ENCODE measurements at places on chromosomes 5 and 9.
A peak's percentile ranks its signal among the peaks of the same experiment; 100 is the strongest.

DNA sequence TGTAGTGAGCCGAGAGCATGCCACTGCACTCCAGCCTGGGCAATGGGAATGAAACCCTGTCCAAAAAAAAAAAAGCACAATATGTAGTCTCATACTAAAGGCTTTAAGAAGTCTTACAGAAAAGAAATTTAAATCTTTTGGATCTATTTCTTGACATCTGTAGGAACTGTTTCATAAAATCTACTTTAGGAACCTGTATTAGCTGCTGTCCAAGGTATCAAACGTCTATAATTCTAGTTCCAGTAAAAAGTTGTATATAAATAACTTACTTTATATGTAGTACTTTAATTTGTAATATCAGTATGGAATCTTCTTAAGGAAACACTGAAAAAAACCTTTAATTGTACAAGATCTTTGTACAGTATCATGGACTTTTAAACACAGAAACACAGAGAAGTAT is 106.8 kb upstream of the RASGRF2 start:
- DNase-seq = no peak

DNA sequence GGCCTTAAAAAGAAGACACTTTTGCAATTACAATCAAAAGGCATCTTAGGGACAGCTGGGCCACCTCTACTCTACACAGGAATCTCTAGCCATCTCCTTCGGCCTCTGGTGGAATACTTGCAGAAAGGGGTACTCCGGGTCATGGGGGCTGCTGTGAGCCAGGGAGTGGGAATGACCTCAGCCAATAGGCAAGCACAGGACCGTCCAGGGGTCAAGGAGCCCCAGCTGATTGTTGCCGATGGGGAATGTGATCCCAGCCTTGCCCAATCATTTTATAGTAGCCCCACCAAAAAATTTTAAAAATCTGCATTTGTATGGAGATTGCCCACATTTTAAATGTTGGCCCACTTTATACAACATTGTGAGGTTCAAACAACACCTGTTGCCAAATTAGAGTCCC is 16.9 kb upstream of the SLC36A3 start:
- no peak for DNase-seq

GRCh38 chr9:125748446-125749099 is 1.4 kb downstream of the PBX3 start:
- DNase-seq = peak; percentile 6

DNA sequence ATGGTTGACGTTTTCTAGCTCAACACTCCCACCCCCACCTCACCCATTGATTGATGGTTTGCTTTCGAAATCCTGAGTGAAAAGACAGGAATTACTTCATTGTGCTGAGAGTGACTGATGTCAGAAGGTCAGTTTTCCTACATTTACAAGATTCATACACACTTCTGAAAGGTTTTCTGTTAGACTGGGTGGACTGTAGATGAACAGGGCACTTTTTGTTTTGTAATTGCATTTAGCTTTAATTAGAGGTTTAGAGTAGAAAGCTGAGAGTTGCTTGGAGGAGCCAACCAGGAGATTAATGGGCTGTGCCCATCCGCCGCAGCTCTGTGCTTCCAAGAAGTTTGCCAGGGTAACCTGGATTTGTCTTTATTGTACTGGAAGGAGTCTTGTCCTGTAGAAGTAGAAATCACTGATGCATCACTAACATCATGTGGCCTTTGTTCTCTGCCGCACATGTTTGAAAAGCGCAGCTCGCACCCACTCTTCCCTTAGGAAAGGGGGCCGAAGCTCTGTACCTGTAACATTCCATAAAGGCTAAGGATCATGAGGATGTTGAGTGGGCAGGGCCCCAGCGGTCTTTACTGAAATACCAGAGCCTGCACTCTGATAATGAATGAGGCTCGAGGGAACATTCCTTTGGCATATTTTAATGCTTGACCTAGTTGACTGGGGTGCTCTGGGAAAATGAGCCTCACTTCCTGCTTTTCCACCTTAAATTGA is 267.6 kb upstream of the DMRT1 start:
- DNase-seq = no peak

- DNase-seq = no peak
Observed at GRCh38 chr5:133455676-133456075, 156.7 kb downstream of the FSTL4 start.

- no peak for DNase-seq
Observed at GRCh38 chr5:166356096-166356495, 1935.3 kb upstream of the WWC1 start.

GRCh38 chr5:71907001-71907588 is 188.0 kb downstream of the CARTPT start:
- DNase-seq = no peak

DNA sequence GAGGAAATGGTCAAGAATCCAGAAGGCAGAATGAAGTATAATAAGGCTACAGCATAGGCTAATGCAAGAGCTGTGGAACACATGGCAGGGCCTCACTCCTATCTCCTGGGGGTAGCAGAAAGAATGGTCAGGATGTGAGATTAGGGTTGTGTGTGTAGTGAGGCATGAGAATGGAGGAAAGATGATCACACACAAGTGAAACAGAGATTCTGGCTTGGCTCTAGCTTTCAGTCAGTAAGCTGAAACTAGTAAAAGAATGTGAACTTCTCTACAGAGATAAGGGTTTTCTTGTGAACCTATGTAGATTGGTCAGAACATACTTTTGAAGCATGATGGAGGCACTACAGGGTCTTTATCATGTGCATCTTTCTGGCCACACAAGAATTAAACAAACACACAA is 298.8 kb downstream of the ASTN2 start:
- DNase-seq = no peak

DNA sequence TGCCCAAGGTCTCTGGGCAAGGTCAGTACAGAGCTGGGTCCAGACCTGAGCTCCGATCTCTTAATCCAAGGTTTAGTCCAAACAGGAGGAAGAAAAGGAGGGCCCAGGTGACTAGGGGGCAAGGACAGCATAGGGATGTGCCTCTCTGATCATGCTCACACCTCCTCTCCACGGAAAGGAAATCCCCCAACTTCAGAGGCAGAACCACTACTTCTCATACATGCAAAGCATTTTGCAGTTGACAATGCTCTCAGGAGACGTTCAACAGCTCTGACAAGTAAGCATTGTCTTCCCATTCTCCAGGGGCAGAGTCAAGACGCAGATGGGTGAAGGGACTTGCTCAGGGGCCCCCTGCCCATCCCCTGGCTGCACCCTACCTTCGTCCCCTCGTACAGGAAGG is 8.7 kb upstream of the CORO2A start:
- DNase-seq = no peak

DNA sequence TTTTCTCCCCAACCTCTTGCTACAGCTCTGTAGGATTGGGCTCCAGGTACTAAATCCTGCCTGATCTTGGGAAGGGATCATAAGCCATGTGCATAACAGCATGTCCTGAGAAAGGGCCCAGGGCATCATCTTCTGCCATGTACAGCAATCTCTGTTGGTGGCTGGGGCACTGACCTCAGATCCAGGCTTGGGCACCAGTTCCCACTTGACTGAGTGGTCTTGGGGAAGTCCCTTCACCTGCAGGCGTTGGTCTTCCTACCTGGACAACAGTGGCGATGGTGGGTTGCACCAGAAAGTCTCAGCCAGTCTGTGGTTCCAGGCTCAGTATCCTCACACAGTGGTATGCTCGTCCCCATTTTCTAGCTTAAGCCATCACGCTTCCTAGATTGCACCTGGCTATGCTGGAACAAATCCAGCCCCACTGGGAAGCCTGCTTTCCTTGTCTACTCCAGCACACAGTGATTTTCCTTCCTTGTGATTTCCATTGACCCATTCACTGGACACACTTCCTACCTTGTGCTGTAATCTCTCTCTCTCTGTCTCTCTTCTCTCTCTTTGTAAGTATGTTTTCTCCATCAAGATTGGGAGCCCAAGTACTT is 121.7 kb upstream of the PITX1 start:
- DNase-seq = no peak

DNA sequence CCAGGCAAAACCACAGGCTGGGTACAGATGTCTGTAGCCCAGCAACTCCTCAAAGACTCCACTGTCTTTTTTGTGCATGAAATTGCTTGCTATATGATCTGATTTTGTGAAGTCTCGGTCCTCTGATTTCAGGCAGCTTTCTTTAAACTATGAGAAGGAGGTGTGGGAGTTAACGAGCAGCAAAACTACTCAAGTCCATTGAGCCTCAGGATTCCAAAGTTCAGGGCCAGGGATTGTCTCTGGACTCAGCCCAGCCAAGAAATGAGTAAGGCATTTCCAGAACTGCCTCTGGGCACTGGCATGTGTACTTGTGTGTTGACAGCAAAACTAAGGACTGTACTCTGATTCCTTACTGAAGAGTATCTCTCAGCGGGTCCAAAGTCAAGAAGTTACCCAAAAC is 53.4 kb upstream of the GLIS3 start:
- DNase-seq = no peak

DNA sequence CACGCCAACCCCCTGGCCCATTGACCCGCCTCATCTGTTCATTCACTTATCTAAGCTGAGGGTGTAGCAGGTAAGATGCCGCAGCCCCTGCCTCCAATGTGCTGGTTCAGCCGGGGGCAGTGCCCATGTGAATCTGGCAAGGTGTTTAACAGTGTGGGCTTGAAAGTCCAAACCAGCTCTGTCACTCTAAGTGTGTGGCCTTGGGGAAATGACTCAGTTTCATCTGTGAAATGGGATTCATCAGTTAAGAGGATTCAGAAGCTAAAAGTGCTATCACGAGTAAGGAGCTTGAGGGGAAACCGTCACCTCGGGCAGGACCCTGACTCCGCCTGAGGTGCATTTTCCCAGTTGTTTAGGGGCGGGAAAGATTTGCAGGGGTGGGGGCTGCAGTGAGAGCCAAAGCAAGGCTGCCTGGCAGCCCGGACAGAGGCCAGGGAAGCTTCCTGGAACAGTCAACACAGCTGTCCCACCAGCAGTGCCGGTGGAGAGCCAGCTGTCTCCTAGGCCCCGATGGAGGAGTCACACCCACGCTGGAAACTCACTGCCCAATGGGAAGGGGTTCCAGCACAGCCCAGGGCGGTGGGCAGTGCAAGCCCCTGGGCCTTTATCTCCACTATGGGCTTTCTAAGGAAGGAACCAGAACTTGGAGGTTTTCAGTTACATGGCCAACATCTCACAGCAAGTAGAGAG is 9.7 kb upstream of the URM1 start:
- no peak for DNase-seq

- no peak for DNase-seq
Observed at GRCh38 chr5:140361901-140362300, 1.9 kb downstream of the SLC4A9 start.

GRCh38 chr5:142874540-142874939 is 104.4 kb downstream of the ARHGAP26 start:
- DNase-seq = no peak

DNA sequence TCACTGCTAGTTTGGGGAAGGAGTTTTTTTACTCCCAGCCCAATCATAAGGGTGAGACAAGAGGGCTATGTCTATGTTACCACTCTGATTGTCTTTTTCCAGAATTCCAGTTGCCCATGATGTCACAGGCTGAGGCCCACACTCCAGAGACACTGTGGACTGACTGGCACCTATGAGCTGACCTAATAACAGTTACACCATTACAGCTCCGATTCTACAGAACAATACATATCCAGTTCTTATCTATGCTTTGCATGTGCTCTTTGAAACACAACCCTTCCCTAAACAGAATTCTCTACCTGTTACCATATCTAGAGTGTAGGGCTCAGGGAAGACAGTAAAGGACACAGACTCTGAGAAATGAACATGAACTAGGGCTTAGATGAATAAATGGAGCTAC is 45.7 kb upstream of the ALDOB start:
- DNase-seq = no peak

Measured in activated naive CD4-positive, alpha-beta T cell treated with Interleukin-2 at 50 U/mL for 16 hours (primary cell).